Endothelial cell (in vitro differentiated cells): ENCODE measurements at places on chromosomes 16 and 17. TPM values are rescaled to one million over a fixed set of nuclear protein-coding genes. Genes with fewer than 3 reads are reported as not detected.

DNA sequence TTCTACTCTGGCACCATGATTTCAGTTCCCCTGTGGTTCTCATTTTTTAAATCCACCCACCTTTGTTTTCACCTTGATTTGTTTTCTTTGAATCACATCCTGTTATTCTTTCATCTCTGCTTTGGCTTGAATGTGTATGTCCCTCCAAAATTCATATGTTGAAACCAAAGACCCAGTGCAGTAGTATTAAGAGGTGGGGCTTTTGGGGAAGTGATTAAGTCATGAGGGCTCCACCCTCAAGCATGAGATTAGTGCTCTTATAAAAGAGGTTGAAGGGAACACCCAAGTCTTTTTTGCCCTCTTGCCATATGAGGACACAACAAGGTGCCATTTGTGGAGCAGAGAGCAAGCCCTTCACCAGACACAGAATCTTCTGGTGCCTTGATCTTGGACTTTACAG lies 382.3 kb downstream of the SLC39A11 start:
- no peak for DNase-seq

- no peak for DNase-seq
These were observed 24.9 kb downstream of the USP31 start for GRCh38 chr16:23124315-23124714.

GRCh38 chr17:66542129-66542966 lies 239.9 kb downstream of the PRKCA start:
- DNase-seq, result no peak

The CD79B gene
- 3.4 TPM for total RNA-seq

The GSG1L gene
- 0.38 TPM for total RNA-seq

The CNGB1 gene
- not detected for total RNA-seq

The ZMYND15 gene
- total RNA-seq, result not detected
